ENCODE measurements at places on chromosomes 2 and 18.

DNA sequence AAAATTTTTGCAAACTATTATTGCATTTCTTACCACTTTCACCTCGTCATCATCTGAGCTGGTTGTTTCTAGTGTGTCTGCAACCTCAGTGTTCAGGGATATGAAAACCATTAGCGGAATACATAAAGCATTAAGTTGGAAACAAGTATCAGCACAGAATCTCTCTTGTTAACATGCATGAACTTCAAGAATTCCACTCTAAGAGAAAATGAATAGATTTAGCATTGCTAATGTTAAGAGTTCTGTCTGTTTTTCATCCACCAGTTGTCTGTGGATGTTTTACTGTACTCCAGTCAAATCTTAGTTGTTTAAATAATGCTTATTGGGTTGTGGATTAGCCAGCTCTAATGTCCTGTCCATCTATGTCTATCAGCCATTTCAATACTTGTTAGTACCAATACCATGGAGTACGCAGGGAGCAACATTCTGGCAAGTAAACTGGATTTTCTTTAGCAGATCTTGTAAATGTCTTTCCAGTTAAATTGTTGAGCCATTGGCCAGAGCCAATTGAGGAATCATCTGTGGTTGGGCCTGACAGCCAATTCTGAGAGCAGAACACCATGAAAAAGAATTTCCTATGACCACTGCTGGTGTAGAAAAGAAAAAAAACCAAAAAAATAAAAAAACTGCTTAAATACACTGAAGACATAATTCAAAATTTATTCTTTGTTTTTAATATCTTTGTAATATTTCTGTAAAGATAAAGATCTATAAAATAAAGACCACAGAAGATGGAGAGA, 82.5 kb downstream of the SLC8A1 start:
- no peak for DNase-seq

DNA sequence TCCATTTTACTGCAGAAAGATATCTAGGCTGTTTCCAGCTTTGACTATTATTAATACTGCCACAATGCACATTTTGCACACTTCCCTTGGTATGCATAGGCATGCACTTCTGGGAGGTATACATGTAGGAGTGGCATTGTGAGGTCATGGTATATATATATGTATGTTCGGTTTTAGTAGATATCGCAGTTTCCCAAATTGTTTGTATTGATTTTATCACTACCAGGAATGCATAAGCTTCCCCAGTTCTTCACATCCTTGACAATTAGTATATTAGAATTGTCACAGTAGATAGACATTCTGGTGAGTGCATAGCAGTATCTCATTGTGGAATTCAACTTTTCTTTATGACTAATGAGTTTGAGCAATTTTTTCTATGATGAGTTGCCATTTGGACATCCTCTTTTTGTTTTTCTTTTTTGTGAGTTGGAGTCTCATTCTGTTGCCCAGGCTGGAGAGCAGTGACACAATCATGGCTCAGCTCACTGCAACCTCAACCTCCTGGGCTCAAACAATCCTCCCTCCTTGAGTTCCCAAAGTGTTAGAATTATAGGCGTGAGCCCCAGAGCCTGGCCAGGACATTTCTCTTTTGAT, 4.2 kb upstream of the GRB14 start:
- no peak for DNase-seq

DNA sequence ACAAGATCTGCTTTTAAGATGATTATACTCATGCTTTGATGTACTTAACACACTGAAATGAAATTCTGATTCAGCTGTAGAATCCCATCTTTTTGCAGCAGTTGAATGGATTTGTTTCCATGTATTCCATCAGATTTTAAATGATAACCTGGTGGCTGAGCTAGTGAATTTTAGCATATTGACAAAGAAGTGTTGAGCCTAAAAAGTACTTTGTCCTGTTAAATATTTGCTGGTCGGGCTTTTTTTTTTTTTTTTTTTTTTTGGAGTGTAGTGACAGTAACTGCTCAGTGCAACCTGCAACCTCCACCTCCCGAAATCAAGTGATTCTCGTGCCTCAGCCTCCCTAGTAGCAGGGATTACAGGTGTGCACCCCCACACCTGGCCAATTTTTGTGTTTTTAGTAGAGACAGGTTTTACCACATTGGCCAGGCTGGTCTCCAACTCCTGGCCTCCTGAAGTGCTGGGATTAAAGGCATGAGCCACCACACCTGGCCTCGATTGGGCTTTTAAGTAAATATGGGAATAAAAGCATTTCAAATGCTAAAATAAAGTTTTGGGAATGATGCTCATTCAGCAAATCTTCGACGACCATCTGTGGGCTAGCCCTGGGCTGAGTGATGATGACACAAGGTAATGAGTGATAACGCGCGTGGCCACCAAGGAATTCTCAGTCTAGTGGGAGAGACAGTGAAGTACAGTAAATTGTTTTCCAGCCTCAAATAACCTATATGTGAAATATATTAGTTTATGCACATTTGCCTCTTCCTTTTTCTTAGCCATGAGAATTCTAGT, 2.2 kb downstream of the ELP2 start:
- DNase-seq, result no peak

DNA sequence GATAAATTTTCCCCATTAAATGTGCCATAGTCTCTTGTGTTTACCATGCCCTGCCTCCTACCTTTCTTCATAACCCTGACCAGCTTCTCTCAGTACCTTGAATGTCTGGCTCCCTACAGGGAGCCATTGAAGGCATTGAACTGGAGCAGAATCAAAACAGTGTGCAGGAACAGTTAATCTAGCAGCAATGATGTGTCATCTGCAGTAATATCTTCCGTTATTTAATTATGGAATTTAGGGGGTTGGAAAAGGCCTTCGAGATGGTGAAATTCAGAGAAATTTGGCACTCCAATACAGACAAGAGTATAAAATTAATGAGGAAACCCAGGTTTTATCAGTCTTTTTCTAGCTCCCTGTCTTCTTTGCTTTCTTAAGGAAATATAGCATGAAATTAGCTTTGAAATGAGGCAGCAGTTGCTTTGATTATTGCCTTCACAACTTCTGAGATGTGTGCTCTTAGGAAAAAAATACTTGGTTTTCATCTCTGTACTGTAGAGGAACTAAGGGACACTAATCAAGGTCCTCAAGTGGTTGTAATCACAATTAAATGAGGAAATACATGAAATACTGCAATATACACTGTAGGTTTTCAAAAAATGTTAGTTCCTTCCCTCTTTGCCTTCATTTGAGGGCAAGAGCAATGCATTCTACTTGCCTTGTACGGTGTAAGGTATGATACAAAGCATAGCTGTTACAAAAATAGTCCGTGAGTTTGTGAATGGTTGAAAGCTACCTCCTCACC, 369.1 kb downstream of the SETBP1 start:
- no peak for DNase-seq

- DNase-seq, result peak; percentile 72
Measured at GRCh38 chr2:26745609-26746327, 18.3 kb upstream of the SLC35F6 start.

- no peak for DNase-seq
Measured at GRCh38 chr18:57859314-57859713, 56.2 kb upstream of the ATP8B1 start.

DNA sequence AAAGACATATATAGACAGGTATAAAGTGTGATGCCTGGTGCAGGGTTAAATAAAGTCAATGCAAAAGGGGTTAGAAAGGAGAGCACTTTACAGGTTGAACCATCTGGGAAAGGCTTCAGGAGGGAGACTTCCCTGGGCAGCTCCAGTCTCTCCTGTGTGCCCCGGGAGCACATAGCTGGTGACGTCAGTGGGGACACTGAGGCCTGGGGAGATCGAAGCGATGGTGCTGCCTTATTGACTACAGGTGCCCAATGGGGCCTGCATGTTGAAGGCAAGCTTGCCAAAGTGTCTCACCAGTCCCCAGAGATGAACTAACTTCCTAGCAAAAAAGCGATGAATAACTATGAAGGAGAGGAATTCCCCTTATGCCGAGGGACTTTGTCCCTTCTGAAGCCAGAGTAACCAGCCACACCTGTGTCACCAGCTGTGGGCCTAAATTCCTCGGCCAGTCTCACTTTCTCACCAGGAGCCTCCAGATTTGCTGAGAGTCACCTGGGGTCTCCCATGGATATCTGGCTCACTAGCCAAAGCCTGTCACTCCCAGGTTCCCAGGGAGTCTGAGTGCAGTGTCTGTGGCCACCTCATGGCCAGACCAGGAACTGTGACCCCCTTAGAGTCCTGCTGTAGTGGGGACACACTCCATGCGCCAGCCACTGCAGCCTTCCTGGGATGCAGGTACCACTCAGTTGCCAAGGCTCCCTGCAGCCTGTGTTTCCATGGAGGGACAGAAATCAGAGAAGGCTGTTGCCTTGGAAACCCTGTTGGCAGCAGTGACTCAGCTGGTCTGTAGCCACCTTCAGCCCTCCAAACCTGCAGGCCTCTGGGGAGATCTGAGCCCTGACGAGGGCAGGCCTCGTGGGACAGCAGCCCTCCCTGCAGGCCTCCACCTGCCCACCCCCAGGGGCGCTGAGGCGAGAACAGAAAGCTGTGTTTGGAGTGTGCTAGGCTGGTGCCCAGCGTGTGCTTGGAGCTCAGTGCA, 128.7 kb downstream of the CTIF start:
- DNase-seq, result no peak

DNA sequence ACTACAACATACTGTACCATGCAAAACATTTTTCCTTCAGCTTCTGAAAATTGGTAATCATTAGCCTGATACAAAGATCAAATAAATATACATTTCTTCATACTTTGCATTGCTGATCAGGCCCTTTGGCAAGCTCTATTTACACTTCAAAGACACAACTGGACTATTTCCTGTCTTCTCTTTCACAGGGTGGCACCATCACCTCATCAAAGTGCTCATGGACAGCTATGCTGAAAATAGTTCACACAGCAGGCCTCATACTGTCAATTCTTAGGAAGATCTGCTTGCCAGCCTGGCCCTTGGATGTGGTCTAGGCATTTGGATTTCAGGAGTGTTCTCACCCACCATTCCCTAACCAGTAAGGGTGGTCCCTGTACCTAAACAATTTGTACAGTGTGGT, 33.9 kb downstream of the FBXO15 start:
- DNase-seq, result no peak

DNA sequence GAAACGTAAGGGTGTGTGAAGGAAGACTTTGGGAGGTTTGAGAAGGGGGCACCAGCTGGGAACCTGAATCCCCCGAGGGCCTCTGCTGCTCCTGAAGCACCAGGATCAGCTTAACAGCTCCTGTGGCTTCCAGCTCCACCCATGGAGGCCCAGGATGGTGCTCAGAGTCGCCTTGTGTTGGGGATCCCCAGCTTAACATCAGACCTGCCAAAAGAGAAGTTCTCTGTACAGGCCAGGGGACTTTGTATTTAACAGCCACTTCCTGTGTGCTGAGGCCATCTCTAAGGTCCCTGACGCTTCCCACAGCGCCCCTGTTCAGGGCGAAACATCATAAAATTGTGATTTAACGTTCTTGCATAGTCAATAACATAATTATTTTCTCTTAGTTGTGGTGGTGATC, 77.5 kb downstream of the NCK2 start:
- DNase-seq, result no peak

- DNase-seq, result no peak
Measured at GRCh38 chr2:62142054-62142453, 53.9 kb upstream of the B3GNT2 start.

DNA sequence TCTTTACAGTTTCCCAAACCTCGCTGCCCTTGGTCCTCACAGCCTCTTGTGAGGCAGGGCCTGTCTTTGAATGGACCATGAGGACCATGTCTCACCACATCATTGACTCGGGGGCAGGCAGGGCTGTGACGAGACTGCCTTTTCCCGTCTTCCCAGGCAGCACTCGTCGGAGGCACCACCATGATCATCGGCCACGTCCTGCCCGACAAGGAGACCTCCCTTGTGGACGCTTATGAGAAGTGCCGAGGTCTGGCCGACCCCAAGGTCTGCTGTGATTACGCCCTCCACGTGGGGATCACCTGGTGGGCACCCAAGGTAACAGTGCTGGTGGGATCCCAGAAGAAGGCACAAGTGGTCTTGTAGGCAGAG, 45.7 kb upstream of the MAPRE3 start:
- no peak for DNase-seq

DNA sequence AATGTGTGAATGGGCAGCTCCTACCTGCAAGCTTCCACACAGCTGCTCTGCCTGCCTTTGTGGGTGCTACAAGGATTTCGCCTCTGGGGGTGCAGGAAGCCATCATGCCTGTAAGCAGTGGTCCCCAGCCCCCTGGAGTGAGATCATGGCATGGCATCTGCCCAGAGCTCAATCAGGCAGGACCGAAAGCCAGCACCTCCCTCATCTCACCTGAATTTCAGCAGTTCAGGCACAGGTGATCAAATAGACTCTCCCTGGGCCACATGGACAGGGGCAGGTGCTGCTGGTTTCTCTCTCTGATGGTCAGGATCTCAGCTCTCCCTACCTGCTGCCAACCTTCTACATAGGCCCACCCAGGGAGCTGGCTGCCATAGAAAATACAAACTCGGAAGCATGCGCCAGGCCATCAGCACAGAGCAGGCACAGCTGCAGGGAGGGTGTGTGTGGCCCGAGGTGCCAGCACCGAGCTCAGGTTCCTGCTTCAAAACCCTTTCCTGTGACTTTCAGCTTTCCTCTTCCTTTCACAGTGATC, 133.2 kb upstream of the ID2 start:
- no peak for DNase-seq

DNA sequence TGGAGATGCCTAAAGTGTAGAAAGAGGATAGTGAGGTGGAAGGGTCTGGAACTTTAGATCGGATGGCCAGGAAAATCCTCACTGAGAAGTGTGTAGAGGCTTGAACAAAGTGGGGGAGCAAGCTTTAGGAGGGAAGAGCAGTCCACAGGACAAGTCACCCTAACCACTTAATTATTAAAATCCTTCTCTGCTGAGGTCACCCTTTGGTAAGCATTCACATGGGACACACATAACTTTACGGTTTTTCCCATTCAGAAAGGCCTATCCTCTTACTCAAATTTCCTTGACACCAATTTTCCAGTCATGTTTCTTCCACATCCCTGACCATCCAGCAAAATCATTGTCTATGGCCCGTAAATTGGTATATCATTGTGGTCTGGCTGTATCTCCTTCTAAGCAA, 31.0 kb upstream of the ZEB2 start:
- DNase-seq, result no peak

- no peak for DNase-seq
Measured at GRCh38 chr2:59885541-59885940, 667.9 kb downstream of the BCL11A start.

DNA sequence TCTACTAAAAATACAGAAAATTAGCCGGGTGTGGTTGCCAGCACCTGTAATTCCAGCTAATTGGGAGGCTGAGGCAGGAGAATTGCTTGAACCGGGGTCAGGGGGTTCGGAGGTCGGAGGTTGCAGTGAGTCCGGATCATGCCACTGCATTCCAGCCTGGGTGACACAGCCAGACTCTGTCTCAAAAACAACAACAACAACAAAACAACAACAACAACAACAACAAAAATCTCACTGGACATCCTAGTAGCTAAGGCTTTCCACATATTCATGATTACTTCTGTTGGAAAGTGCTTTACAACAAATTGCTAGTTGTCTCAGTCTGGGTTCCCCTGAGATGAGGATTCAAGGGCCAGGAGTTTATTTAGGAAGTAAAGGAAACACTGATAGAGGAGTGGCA, 4.3 kb upstream of the MROH2A start:
- no peak for DNase-seq

- no peak for DNase-seq
Measured at GRCh38 chr18:79302120-79302519, 93.6 kb upstream of the NFATC1 start.

GRCh38 chr2:58769864-58770234, 528.7 kb upstream of the FANCL start:
- no peak for DNase-seq

- DNase-seq, result no peak
Measured at GRCh38 chr18:44636241-44636640, 44.4 kb upstream of the SETBP1 start.
